NCI-H82 (cell line): ENCODE measurements at places on chromosomes 4 and X.

DNA sequence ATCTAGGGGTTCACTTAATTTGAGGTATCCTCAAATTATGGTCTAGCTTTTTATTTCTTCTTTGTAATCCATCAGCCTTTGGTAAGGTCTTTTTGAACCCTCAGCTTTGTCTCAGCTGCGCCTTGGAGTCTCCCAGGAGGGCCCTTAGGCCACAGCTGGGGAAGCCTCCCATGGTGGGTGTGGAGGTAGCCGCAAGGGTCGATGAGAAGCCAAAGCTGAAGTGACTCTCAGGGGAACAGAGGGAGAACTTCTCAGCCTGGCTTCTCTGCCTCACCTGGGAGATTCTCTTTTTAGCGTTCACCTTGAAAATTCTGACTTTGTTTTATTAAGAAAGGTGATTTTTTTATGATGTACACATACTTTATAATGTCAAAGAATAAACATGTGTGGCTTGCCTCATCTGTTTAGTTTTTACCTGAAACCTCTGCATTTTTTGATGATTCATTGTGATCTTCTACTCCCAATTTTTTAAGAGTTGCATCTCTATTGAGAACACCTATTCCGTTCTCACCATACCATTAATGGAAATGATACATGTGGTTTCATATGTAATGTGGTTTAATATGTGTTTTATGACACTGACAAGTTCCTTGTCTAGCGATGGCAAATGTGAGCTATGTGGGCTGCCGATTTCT lies 25.6 kb upstream of the SLC25A4 start:
- peak; percentile 12 for DNase-seq

DNA sequence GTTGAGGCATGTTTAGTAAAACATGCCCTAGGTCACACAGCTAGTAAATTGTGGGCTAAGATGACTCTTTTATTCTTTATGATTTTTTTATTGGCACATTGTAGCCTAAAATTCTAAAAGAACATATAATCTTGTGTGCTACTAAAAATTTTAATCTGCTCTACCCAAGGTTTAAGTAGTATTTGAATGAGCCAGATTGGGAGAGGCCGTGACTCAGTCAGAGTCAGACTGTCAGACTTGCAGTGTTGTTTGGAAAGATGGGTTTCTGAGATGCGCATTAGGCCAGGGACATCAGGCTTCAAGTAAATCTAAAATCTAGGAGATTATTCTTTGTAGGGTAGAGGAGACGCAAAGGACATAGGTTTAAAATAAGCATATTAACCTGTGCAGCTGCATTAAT lies 30.7 kb upstream of the TMPRSS11E start:
- no peak for DNase-seq

GRCh38 chr4:8844976-8845690 lies 26.5 kb downstream of the HMX1 start:
- no peak for DNase-seq

GRCh38 chr4:124703154-124703553 lies 9.4 kb downstream of the ANKRD50 start:
- DNase-seq, result no peak

GRCh38 chr4:107666134-107666533 lies 53.9 kb downstream of the PAPSS1 start:
- no peak for DNase-seq

- DNase-seq, result peak; percentile 43
Measured at GRCh38 chr4:120843849-120844527, 78.5 kb downstream of the PRDM5 start.

GRCh38 chr4:87045234-87045558 lies 110.4 kb downstream of the AFF1 start:
- no peak for DNase-seq

DNA sequence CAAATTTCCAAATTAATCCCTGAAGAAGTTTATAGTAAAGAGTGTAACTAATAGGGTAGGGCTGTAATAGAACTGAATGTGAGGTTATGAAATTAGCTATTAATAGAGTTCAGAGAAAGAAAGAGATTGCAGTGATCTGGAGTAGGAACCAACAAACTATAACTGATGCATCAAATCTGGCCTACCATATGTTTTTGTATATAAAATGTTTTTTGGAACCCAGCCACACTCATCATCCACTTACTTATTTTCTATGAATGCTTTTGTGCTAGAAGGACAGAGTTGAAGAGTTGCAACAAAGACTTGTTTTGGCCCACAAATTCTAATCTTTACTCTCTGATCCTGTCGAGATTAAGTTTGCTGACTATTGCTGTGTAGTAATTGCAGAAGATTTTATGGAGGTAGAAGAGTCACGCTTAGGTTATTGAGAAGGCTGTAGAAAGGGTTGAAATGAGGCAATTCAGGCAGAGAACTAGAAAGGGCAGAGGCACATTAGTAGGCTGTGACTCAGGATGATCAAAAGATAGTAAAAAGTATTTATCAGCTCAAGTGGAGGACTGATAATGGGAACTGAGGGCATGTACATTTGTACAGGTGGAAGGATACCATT lies 298.7 kb upstream of the EMCN start:
- DNase-seq, result no peak

DNA sequence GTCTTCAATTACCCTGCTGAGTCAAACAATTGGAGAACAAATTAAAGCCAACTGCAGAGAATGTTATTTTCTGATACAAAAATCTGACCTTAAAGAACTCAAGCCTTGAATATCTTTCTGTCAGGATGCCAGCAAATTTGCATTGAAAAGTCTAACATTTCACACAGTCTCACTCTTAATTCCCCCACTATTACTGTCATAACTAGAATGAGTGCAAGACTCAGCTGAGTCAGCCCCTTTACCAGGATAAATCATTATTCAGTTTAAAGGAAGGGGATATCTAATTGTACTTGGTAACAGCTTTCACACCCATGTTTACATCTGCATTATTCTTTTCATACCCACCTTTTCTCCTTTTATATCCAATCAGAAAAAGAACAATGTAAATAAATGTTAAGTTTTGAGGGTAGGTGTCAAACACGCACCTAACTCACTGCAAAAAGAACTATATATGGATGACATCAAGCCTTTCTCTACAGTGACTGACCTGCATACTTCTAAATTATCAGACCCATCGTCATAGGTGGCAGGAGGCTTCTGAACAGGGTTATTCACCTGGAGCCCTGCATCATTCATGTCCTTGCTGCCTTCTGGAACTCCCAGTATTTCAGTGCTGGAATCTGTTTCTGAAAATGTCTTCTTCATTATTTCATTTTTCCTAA lies 117.4 kb downstream of the TMA16 start:
- no peak for DNase-seq

DNA sequence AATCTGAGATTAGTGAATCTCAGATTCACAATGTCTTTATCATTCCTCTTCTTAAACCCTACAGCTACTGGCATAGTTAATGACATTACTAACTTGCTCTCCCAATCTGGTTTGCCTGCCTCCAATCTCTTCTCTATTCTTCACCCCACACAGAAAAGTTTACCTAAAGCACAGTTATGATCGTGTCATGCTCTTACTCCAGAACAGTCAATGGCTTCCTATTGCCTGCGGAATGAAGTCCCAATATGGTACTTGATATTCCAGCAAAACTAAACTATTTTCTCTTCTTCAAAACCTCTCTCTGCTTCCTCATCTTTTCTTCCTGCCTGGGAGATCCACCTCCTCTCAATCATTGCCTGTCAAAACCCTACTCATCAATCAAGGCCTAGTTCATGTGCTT lies 3.4 kb upstream of the PRPS1 start:
- DNase-seq, result no peak

DNA sequence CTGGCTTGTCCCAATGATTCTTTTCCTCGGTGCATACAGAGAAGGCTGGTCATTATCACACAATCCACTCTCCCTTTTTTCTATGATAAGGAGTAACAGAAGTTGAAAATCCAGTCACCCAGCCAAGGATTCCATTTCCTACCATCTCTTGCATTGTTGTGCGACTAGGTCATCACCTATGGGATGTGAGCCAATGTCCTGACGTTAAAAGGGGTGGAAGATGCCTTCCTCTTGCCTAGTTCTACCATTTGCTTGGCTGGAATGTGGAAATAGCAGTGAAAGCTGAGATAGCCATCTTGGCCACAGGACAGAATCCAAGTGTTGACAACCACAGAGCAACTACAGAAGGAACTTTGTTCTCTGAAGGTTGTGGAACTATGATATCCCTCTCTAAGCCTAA lies 132.2 kb upstream of the KIT start:
- no peak for DNase-seq

DNA sequence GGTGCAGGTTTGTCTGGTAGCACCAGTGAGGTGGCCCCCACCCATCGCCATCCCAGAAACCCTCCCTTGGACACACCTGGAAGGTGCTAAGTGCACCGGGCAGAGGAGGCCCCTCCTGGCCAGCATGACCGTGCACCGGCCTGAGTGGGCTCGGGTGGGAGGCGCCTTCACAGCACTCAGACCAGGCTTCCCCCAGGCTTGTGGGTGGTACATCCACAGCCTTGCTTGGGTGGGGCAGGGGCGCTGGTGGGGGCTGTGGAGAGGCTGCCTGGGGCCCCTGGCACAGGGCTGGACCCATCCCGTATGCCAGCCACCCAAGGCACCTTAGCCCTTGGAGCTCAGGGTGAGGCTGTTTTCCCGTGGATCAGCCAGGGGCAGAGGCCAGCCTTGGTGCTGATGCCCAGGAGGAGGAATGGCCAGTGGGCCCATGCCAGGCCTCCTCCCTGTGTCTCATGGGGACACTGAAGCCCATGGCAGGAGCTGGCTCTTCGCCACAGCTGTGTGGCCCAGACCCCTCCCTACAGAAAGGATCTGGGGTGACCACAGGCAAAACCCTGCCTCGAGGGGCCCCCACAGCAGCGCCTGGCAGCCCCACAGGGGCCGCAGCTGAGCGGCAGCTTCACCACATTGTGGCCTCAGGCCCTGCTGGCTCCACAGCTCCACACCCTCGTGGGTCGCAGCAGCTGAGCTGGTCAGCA lies 21.4 kb downstream of the NKX1-1 start:
- no peak for DNase-seq

DNA sequence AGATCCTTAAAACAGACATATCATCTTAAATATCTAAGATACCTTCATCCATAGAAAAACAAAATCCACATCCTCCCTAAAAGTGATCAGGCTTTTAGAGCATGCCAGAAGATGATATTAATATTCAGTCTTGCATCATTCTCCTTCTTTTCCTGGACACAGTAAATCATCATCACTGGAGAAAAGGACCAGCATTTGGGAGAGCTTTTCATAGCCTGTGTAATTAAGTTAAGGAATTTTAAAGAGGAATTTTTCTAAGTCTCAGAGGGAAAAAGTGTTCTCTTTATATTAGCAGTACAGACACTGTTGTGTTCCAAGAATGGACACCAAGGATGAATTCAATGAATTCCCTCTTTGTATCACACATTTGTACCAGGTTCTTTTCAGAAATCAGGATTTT lies 696 bp downstream of the SCRG1 start:
- DNase-seq, result no peak

GRCh38 chr4:142287371-142287770 lies 558.7 kb downstream of the INPP4B start:
- no peak for DNase-seq

DNA sequence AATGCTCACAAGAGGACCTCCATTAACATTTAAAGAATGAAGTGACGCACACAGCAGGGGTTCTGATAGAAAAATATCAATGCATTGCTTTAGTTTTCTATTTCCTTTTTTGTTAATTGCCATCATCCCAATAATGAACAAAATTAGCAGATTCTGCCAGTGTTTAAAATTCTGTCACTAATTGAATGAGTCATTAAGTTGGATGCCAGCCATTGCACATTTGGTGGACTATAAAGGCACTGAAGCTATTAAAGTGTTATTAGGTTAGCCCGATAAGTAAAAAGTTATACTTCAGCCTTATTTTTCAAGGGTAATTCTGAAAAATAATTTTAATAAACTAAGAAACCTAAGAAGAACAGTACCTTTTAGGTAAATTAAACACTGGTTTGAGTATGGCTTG lies 53.1 kb downstream of the MAP3K15 start:
- no peak for DNase-seq

DNA sequence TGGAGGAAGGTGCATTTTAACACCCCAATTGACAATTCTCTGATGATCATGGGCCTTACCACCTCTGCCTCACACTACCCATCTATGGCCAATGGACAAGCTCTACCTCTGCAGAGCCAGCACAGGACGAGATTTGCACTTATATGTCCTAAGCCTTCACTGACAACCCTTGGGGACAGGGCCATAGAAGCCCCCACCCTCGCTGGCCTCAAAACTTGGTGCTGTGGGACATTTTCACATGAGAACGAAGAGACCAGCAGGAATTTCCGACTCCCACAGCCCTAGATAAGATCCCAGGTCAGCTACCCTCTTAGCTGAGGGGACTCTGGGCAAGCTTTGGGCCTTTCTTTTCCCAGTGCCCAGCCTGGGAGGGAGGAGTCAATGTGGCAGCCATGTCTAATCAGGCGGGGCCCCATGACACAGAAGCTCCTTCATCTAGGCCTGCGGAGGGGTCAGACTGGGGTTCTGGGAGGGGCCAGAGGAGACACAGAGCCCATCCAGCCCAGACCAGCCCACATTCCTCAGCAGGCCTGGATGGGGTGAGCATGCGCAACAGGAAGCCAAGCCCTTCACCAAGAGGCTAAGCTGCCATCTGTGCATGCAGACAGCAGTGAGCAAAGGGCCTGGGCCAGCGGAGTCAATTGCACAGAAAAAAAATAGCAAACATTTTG lies 12.1 kb downstream of the PJA1 start:
- peak; percentile 69 for DNase-seq

DNA sequence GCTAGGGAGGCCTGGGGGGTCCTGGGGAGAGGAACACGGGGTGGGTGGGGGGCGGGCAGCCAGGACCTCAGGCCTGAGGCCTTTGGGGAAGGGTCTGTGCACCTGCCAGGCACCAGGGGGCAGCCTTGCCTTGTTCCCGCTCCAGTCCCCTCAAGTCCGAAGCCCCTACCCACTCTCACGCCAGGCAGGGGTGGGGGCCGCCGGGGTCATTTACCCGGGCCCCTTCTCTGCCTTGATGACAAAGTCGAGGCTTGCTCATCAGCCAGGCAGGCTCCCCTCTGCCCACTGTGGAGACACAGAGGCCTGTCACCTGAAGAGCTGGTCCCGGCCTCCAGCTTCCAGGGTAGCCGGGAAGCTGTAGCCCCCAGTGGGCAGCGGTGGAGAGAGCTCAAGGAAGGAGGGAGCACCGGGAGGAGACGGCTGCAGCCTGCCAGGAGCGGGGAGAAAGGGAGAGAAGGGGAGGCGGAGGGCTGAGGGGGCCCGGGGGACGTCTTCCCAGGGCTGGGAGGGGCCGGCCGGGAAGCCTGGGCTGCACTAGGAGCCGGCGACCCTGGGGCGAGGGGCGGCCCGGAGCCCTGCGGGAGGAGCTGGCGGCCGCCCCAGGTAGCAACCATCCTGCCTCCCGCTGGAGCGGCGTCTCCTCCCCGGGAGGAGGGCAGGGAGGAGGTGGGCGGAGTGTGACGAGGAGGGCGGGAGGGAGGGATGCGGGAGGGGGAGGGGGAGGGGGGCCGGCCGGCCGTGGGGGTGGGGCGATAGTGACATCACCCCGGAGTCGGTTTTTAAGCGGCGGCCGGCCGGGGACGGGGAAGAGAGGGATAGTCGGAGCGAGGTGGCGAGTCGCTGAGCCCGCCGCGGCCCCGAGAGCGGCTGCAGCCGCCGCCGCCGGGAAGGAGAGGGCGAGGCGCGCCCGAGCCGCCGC lies at the start of gene SLC6A8:
TSS of gene SLC6A8 (plus strand) at position 806 of the 919 bp plus-strand sequence. CDS start 649 bp downstream, outside the sequence.
- DNase-seq, result peak; percentile 84
